ENCODE measurements at places on chromosomes 2 and 18.

- peak; percentile 59 for DNase-seq
These were observed 141.9 kb upstream of the CTAGE1 start for GRCh38 chr18:22559414-22560274.

- no peak for DNase-seq
These were observed 175.0 kb upstream of the PARD3B start for GRCh38 chr2:204370172-204370718.

DNA sequence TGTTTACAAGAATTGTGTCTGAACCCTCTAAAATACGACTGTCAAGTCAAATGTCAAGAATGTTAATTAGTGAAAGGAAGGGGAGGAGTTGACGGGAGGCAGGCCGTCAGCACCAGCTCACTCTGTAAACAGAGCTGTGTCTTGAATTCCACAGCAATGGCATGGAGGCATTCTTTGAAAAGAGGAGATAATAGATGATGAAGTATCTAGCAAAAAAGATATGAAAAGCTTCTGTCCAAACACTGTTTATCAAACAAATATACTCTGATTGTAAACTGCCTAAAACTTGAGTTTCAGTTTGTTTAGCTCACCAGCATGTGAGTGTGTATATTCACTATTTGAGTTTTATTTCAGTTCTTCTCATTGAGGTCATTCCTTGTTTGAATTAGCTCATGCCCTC is 94.7 kb upstream of the CDC42EP3 start:
- DNase-seq = no peak

DNA sequence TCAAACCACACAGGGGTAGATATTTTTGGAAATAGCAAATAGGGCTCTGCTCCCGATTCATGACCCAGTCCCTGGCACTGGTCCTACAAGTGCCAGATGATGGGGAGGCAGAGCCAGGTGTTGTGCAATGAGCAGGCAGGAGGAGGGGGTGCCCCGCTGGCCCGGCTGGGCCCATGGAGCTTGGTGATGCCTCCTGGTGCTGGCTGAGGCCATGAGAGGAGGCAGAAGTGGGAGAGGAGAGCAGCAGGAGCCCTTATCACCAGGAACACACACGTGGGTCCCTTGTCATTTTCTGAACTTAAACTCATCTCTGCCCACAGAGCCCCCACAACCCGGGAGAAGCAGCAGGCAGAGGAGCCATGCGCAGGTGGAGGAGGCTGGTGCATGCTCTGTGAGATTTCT is 90.5 kb upstream of the MAPK4 start:
- DNase-seq = no peak

DNA sequence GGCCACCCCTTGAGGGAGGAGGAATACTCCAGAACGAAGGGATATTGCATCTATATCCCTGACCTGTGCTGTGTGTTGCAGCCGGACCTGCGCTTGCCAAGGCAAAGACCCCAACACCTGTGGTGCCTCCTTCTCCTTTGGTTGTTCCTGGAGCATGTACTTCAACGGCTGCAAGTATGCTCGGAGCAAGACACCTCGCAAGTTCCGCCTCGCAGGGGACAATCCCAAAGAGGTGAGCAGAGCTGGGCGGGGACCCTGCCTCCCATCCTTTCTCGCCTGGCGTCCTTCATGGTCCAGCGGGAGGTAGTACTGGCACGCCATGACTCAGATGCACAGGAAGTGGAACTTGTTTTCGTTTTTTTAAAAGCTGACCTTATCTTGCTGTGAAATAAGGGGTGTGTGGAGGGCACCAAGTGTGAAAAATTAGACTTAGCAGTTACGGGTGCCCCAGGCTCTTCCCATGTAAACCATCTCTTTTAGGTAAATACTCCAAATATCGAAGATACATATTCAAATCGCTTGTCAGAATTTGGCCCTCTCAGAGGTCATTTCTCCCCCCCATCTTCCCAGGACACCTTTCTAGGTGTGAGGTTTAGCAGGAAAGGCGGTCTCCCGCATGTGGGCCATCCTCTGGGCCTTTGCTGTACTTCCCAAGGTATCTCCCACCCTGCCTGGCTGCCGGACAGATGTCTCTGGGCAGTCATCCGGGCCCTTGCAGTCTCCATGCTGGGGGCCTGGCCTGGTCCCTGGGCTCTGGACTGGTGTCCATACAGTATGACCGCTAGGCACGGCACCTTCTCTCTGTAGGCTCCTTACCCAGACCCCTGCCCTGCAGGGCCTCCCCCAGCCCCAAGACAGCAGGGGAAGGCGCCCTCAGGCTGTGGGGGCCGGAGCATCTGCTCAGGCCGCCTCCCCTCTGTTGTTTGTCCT is 57.6 kb downstream of the BOLA3 start:
- no peak for DNase-seq

GRCh38 chr18:9101730-9102507 is 580 bp upstream of the NDUFV2 start:
- peak; percentile 69 for DNase-seq

DNA sequence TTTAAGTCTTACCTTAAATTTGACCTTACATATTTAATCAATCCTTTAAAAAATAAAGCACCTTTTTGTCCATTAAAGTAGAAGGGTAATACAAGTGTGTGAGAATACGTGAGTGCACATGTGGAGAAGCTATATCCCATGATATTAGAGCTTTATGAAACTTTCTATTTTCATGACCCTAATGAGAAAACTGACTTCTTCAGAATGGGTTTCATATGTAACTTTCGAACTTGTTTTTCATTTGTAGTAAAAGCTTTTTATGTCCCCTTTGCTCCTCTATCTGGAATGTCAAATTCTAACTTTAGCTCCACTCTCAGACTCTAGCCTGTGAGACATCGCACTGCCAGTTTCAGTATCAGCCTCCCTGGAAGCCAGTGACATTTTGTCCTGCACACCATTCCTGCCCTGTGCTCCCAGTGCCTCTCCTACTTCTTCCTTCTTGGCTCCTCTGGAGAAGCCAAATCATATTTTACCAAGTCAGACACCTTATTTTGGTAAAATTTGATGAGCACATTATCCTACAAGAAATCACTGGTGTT is 42.0 kb downstream of the MAPRE2 start:
- DNase-seq = no peak

DNA sequence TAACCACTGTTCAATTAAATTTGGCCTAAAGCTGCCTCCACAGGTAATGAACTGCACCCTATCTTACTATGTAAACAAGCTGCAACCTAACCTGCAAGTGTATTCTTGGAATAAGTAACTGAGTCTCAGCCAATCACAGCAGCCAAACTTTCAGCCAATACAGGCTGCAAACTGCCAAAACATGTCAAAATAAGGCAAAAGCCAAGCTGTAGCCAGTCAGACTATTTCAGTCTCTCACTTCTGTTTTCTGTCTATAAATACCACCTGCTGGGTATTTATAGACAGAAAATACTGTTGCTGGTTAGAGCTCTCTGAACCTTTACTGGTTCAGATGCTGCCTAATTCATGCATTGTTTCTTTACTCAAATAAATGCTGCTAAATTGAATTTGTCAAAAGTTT is 14.3 kb downstream of the C2orf76 start:
- DNase-seq = peak; percentile 68

- no peak for DNase-seq
These were observed 95.5 kb downstream of the CCDC102B start for GRCh38 chr18:68893354-68893753.

DNA sequence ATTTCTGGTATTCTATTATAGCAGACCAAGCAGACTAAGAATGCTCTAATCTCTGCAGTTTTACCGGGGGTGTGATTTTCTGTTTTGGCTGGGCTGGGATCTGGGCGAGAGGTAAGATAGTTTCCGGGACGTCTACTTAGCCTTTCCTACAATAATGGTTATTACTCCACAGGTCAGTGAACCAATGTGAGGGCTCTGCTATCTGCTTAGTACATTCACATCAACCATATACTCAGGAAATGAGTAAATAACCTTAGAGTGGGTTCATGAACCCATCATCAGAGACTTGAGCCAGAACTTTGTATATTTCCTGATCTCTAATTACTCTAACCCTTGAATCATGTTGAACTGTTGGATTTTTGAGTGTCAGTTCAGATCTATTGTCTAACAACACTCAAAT is 90.1 kb upstream of the NOL4 start:
- DNase-seq = no peak

GRCh38 chr2:30826481-30826880 is 19.2 kb upstream of the CAPN13 start:
- no peak for DNase-seq

GRCh38 chr2:200756618-200757321 is 54.9 kb upstream of the BZW1 start:
- peak; percentile 59 for DNase-seq

- no peak for DNase-seq
These were observed 524.0 kb upstream of the ID2 start for GRCh38 chr2:8157621-8158430.

- DNase-seq = no peak
These were observed 54.8 kb downstream of the DNMT3A start for GRCh38 chr2:25286723-25287483.

- no peak for DNase-seq
These were observed 78.5 kb downstream of the FIGN start for GRCh38 chr2:163657281-163657656.

GRCh38 chr2:48849770-48850169 is 94.2 kb upstream of the LHCGR start:
- no peak for DNase-seq
